ENCODE measurements at places on chromosomes 4 and X.

GRCh38 chr4:76494871-76495590 is 60.0 kb downstream of the SHROOM3 start:
- no peak for DNase-seq

DNA sequence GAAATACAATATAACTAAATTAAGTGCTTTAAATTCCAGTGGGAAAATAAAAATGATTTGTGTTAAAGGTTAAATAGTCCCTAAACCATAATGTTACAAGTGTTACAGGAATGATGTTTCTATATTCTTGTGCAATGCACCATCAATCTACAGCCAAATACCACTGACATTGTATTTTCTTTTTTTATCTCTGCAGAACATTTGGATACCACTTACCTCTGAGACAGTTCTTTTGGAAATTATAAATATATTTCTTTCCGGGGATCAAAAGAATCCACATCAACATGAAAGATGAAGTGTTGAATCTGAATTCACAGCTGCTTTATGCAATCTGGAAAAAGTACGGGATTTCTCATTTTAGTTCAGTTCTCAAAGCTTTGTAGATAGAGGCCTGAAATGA is 518.3 kb upstream of the AGA start:
- no peak for DNase-seq

GRCh38 chr4:184423003-184423686 is 51.2 kb downstream of the IRF2 start:
- no peak for DNase-seq

DNA sequence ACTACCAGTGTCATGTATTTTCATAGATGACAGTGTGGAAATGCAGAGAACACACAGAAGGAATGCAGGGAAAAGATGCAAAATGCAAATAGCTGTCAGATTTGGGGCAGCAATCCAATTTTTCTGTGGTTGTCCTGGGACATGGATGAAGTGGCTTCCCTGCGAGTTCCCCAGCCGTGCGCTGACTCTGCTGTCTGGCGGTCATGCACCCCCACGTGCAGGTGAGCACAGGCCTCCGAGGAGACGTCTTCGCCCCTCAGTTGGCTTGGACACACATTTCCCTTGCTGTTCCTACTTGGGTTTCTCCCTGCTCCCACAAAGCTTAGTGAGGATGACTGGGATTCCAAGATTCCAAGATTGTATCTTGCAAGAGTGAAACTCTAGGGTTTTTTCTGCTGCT is 24.4 kb downstream of the BLOC1S4 start:
- DNase-seq = no peak

DNA sequence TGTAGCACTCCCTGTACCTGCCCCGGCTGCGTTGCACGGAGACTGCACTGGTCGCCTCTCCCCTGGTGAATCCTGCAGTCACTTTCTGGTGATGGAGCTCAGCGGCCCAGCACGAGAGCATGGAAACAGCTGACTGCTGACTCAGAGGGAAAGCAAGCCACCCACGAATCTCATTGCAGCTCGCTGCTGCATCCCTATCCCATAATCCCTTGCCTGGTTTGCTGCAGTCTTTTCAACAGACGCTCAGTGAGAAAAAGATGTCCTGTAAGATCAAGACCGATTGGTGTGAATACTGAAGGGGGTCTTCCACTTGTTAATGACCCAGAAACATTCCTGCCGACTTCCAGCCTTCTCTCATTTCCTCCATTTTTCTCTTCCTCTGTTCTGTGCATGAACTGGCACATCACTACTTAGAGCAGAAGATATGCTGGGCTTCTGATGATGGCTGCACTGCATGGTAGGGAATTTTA is 52.9 kb downstream of the TRIM2 start:
- DNase-seq = peak; percentile 87

- DNase-seq = no peak
These were observed 515.4 kb downstream of the ZNF674 start for GRCh38 chrX:46029777-46030176.

All from umbilical cord (tissue), 2 donors.